ENCODE measurements at places on chromosomes 1 and 21. TPM values are rescaled to one million over a fixed set of nuclear protein-coding genes. Genes with fewer than 3 reads are reported as not detected.

DMAP1 gene
- total RNA-seq, result 47.3 TPM

CFAP141 gene
- total RNA-seq, result not detected

SYNC gene
- not detected for total RNA-seq

SIPA1L2 gene
- total RNA-seq, result 0.67 TPM

DNALI1 gene
- not detected for total RNA-seq

DNAJC28 gene
- 0.58 TPM for total RNA-seq

NBPF4 gene
- total RNA-seq, result not detected

CELA2B gene
- total RNA-seq, result not detected

KRTAP19-3 gene
- total RNA-seq, result not detected

FTCD gene
- total RNA-seq, result 0.23 TPM

KIF14 gene
- 23.9 TPM for total RNA-seq

NR1I3 gene
- not detected for total RNA-seq

ST6GALNAC3 gene
- 0.38 TPM for total RNA-seq

RHCE gene
- total RNA-seq, result not detected

FMO5 gene
- total RNA-seq, result 0.55 TPM

MLLT11 gene
- 4.1 TPM for total RNA-seq

DCDC2B gene
- total RNA-seq, result 0.14 TPM

GREM2 gene
- total RNA-seq, result 0.99 TPM

TMEM79 gene
- 8.5 TPM for total RNA-seq

MATN1 gene
- not detected for total RNA-seq
